ENCODE measurements at places on chromosomes 6 and 20.

DNA sequence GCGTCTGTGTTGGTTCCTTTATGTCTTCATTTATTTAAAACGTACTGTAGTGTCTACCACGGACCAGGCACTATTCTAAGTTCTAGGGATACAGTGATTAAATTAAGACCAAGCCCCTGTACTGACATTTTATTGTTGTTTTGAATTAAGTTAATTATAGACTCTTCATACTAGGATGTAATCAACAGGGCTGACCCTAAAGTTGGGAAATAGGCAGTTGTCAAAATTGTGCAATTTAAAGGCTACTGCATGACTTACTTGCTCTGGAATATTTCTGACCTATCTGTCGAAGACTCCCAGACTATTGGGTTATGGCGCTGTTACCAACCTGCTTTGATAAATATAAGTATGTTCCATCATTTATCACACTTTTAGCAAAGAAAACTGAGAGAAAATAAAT is 6.7 kb downstream of the MYO6 start:
- no peak for DNase-seq

DNA sequence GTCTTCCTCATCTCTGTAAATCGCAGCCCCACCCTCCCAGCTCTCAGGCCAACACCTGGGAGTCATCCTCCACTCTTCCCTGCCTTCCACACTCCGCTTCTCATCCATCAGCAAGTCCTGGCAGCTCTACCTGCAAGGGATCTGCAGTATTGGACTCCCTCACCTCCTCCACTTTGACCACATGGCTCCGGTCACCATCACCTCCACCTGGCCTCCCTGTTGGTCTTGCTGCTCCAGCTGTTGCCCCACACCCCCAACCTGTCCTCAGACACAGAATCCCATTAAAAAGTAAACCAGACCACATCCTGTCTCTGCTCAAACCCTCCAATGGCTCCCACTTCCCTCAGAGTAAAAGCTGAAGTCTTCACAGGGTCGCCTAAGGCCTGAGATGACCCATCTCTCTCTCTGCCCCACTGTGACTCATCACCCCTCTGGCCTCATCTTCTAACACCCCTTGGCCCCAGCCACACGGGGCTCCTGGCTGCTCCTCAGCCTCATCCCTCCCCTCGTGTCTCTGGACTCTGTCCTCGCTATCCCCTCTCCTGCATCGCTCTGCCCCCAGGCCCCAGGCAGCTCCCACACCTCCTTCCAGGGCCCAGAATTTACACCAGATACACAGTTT is 185.1 kb upstream of the SULF2 start:
- peak; percentile 90 for DNase-seq

DNA sequence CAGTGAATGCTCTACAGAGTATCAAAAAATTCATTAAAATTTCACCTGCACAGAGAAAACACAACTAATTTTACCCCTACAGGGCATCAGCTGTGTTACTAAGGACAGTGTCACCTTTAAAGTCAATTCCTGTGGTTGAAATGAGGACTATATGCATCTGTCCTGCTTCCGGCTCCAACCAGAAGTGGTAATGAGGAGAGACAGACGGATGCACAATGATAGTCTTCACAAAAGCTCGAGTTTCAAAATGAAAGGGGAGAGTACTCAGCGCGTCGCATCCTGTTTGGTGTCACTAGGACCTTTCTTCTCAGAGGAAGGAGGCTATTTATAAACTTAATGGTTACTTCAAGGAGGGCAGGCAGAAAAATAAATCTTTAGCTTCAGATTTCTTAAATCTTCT is 86.5 kb downstream of the LYRM4 start:
- DNase-seq = no peak

GRCh38 chr6:54074578-54075195 is 36.6 kb upstream of the MLIP start:
- DNase-seq = no peak

GRCh38 chr6:36649701-36650484 is 28.6 kb upstream of the CDKN1A start:
- DNase-seq = no peak

GRCh38 chr6:137156650-137157049 is 16.8 kb downstream of the IL22RA2 start:
- DNase-seq = no peak

- no peak for DNase-seq
Measured at GRCh38 chr20:58938078-58938477, 43.0 kb upstream of the NELFCD start.

DNA sequence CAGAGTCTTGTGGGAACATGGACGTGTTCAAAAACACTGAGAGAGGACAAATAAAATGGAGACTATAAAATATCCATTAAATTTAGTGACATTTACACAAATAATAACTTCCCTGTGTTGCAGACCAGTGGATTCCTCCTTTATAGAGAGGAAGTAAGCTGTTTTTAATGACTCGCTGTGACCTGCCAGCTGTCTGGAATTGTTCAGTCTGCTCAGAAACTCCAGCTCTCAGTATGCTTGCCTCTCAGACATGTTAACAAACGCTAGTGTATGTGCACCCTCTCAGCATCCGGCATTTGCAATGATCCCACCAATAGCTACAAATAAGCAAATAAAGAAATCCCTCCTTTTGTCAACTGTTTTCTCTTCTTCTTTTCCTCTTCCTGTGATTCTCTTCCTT is 158.0 kb upstream of the TCF21 start:
- peak; percentile 49 for DNase-seq

- no peak for DNase-seq
Measured at GRCh38 chr6:87199787-87200186, 44.4 kb downstream of the ZNF292 start.

DNA sequence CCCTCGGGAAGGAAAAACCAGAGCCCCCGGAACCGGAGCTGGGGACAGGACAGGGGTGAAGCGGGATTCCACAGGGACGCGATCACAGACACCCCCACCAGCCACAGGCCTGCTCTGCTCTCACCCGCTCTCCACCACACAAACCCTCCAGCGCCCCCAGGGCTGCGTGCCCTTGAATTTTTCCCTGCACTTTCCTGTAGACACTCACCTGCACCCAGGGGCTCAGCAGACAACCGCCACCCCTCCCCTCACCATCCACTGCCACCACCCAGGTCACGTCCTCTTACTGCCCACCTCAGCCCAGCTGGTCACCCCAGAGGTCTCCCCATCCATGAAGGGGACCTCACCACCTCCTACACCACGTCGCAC is 631 bp downstream of the ULBP2 start:
- no peak for DNase-seq

DNA sequence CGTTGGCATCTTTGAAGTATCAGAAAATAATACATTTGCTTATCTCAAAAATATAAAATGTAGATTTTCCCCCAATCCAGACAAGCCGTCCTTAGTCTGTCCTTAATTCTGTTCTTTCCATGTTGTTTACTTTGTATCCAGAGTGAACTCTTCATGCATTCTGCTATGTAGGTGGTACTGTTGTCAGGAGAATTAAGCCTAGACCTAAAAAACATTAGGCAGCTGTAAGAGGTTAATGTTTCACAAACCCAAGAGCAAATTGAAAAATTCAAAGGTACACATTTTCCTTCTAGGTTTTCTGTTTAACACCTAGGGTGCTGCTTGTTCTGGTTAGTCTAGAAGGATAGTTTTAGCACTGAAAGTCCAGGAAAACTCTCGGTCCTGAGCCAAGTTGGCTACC is 426.4 kb downstream of the QKI start:
- DNase-seq = no peak

DNA sequence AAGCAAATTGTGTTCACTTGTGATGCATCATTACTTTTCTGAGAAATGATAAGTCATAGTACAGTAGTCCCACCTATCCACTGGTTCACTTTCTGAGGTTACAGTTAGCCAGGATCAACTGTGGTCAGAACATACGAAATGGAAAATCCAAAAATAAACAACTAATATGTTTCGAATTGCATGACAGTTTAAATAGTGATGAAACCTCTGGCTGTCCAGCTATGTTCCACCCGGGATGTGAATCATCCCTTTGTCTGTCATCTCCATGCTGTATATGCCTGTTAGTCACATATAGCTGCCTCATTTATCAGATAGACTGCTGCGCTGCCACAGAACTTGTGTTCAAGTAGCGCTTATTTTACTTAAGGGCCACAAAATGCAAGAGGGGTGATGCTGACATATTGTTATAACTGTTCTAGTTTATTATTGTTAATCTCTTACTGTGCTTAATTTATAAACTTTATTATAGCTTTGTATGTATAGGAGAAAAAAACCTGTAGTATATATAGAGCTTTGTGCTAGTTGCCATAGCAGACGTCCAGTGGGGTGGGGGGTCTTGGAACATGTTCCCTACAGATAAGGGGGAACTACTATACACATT is 29.2 kb downstream of the AFDN start:
- peak; percentile 90 for DNase-seq

DNA sequence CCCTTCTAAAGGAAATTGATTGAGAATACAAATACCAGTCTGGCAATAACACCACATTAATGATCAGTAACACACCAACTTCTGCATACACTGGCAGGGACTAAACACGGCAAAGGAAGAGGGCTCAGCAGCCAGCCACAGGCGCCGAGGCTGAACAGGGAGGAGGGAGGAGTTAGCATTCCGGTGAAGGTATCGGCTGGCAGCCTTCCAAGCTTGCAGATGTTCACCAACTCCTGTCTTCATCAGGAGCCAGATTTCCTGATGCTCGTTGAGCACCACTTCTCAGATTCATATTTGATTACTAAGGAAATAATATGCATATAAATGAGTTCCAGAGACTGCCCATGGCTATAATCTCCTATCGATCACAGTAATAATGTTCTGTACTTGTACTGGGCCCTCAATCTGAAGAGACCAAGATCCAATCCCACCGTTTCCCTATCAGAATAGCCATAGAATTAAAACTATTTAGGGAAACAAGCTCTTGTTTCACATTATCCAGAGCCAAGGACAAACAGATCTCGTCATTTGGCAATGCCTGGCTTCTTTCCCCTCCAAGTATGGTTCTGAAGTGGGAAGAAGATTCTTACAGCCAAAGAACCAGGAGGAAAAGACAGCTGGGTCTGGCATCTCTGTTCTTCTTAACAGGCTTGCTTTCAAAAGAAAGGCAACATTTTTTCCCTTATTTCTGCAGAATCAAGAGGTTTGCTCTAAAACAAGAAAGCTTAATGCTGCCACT is 42.2 kb downstream of the GFOD1 start:
- DNase-seq = peak; percentile 81

GRCh38 chr6:104629826-104630225 is 229.9 kb downstream of the HACE1 start:
- no peak for DNase-seq

GRCh38 chr20:19465536-19465935 is 253.1 kb downstream of the SLC24A3 start:
- DNase-seq = no peak

DNA sequence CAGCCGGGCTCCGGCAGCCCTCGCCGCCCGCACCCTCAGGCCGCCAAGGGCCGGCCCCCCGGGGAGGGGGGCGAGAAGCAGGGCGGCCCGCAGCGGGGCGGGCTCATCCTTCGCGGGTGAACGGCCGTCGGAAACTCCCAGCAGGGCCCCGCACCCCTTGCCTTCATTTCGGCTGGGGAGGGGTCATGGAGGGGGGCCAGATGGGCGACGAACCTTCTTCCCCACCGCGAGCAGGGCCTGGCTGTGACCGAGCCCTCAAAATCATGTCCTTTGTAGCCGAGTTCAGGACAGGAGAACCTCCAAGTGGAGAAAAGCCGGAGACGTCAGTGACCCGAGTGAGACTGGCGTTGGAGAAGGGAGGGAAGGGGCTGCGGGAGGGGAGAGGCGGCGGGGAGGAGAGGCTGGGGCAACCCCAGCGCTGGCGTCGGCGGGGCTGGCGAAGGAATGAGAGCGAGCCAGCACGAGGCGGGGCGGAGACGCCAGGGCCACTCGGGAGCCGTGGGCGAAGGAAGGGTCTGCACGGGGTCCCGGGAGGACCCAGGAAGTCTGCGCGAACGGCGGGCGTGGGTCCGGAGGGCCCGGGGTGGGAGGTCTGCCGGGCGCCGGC is 571 bp upstream of the FOXC1 start:
- peak; percentile 65 for DNase-seq

DNA sequence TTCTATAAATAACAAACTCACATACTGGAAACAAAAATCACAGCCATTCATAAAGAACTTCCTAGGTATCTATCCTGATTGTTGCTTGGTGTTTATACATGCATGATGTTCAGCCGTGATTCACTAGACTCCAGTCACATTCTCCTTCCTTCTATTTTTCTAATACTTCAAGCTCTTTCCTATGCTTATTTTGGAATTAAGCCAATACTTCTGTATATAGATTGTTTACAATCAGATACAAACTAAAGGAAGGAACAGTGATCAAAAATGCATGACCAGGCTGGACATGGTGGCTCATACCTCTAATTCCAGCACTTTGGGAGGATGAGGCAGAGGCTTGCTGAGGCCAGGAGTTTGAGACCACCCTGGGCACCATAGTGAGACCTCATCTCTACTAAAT is 377.5 kb upstream of the IRAK1BP1 start:
- DNase-seq = no peak

GRCh38 chr20:23396950-23397627 is 24.2 kb downstream of the NAPB start:
- DNase-seq = no peak

DNA sequence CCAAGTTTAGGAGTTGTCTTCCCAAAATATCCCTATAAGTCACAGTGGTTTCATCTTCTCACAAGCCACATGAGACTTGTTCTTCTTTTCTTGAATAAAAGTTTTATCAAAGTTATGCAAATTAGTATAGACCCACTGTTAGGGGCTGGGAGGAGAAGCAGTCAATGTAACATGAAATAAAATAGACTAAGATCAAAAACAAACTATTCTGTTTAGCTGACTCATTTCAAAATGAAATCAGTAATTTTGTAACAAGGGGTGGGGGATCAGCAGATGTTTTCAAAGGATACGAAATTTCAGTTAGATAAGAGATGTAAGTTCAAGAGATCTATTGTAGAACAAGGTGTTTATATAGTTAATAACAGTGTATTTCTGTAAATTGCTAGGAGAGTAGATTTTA is 339.6 kb upstream of the PRDM1 start:
- DNase-seq = no peak

DNA sequence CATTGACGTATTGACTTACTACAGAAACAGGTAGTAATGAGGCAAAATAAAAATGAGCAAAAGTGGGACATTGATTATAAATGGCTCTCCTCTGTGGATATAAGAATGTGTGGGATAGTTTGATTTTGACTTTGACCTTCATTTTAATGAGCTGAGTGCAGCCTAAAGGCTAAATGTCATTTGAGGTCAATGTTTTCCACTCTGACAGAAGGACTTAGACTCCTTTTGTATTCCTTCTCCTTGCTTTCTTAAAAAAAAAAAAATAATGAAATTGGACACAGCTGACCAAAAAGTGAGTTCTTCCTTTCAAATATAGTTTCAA is 68.6 kb downstream of the MTFR2 start:
- DNase-seq = no peak

GRCh38 chr6:13847326-13848050 is 33.1 kb upstream of the MCUR1 start:
- peak; percentile 19 for DNase-seq
